ENCODE measurements at places on chromosomes 16 and 17. TPM values are rescaled to one million over a fixed set of nuclear protein-coding genes. Genes with fewer than 3 reads are reported as not detected.
A peak's percentile ranks its signal among the peaks of the same experiment; 100 is the strongest.

HID1 gene
- total RNA-seq, result 7.0 TPM

DNA sequence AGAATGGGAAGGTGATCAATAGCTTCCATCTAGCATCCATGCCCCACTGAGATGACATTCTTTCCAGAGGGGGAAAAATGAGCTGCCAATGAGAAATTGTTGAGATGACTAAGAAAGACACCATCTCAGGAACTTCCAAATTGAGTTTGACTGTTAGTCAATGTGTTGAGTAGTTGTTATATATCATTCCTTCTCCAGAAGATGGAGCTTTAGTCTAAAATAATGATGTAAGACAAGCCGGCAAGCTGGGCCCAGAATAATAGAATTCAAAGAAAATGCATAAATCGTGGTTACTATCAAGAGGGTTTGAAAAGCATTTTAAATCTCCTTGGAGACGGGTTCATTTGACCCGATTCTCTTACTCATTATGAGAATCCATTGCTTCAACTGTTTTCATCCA is 71.0 kb upstream of the ATF7IP2 start:
- H3K4me3 ChIP-seq, result no peak overlapping the region
- no peaks in the 10 kb centered on the region for H3K4me1 ChIP-seq
- peak; percentile 25 for DNase-seq
- H3K27ac ChIP-seq, result no peak overlapping the region

GRCh38 chr17:64504769-64505339 is 1.2 kb downstream of the DDX5 start:
- peaks cover 76% of the 10 kb centered on the region for H3K36me3 ChIP-seq
- peak overlapping the region; percentile 99 for H3K4me3 ChIP-seq
- H3K27ac ChIP-seq, result peak overlapping the region; percentile 100

GRCh38 chr16:79982361-79982760 is 381.8 kb upstream of the MAF start:
- no peak overlapping the region for H3K27ac ChIP-seq
- no peaks in the 10 kb centered on the region for H3K4me1 ChIP-seq
- peaks cover 14% of the 10 kb centered on the region for H3K27me3 ChIP-seq

DNA sequence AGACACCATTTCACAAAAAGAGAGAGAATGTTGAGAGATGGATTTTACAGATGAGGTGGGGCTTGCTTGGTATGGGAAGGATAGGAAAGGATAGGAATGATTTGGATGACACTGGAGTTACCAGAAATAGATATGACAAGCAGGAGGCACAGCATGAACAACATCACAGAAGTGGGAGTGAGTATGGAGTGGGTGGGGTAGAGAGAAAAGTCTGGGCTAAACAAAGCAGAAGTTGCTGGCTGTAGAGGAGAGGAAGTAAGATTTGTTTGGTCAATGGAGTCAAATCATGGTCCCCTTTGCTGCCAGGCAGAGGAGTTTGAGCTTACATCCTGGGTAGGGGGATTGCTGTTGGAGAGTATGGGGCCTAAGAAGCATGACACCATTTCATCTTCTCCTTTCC is 101.7 kb downstream of the VAT1L start:
- no peak overlapping the region for H3K4me3 ChIP-seq
- H3K4me1 ChIP-seq, result no peaks in the 10 kb centered on the region
- peaks cover 5% of the 10 kb centered on the region for H3K36me3 ChIP-seq
- peaks cover 35% of the 10 kb centered on the region for H3K27me3 ChIP-seq
- H3K27ac ChIP-seq, result no peak overlapping the region

DNA sequence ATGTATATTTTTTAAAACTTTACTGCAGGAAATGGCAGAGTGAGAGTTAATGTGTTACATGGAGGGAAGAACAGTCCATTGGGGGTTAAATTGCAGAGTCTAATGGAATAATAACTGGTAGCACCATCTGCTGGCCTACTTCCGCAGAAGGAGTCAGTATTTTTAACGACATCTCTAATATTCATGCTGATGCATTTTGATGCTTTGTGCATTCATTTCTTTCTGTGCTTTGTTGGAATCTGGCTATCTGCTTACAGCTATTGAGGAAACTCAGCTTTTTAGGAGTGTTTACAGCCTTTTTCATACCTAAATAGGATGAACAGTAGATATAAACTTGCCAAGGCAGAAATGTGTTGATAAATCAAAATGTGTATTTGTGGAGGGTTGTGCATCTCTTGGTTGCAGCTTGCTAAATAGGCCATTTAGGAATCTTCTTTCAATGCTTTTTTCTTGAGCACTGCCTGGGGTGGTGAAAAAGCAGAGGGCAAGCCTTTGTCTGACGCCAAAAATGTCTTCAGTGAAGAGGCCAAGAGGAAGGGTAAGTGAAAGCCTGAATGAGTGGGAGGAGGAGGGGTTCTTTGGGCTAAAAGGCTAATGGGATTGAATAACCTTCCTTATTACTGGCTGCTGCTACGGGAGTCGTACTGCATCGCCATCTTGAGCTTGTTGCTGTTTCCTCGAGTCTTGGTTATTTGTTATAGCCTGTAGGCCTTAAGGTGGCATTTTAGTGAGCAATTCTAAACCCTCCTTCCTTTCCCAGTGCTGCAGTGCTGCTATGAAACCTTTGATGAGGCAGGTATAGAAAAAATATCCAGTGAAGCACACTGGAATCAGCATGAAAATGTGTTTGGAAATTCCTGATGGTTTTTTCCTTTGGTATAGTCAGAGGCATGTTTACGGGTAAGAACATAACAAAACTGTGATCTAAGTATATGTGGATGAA is 153.3 kb downstream of the CHD9 start:
- H3K27me3 ChIP-seq, result no peaks in the 10 kb centered on the region
- peaks cover 27% of the 10 kb centered on the region for H3K36me3 ChIP-seq
- peak; percentile 90 for DNase-seq
- peak overlapping the region; percentile 76 for H3K27ac ChIP-seq
- peaks cover 23% of the 10 kb centered on the region for H3K4me1 ChIP-seq

- H3K4me3 ChIP-seq, result peak overlapping the region; percentile 99
- peaks cover 99% of the 10 kb centered on the region for H3K36me3 ChIP-seq
- H3K4me1 ChIP-seq, result peaks cover 8% of the 10 kb centered on the region
- no peaks in the 10 kb centered on the region for H3K27me3 ChIP-seq
These were observed 4.5 kb downstream of the HERPUD1 start for GRCh38 chr16:56936491-56936890.

- H3K27ac ChIP-seq, result no peak overlapping the region
- no peaks in the 10 kb centered on the region for H3K4me1 ChIP-seq
- DNase-seq, result no peak
- H3K36me3 ChIP-seq, result peaks cover 82% of the 10 kb centered on the region
- no peaks in the 10 kb centered on the region for H3K27me3 ChIP-seq
These were observed 40.5 kb downstream of the ABHD15 start for GRCh38 chr17:29526322-29526721.

DNA sequence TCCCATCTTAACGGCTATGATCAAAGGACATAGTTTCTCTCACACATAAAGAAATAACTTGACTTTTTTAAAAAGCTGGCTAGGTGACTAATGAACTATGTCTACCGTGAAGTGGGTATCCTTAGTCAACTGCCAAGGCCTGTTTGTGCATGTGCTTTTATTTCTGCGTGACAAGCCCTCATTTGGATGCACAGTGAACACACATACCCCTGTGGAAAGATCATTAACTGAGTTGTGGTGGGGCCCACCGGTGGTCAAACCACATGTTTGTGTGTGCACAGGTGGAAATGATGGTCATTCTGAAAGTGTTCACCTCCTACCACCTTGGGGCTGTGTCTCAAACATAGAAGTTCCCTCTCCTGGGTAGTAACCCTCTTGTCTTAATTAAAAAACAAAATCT is 256.1 kb upstream of the SALL1 start:
- H3K4me3 ChIP-seq, result no peak overlapping the region
- H3K27ac ChIP-seq, result peak overlapping the region; percentile 94
- H3K36me3 ChIP-seq, result no peaks in the 10 kb centered on the region
- peaks cover 59% of the 10 kb centered on the region for H3K4me1 ChIP-seq
- DNase-seq, result no peak

CD300LF gene
- total RNA-seq, result not detected

- no peaks in the 10 kb centered on the region for H3K4me1 ChIP-seq
- H3K36me3 ChIP-seq, result no peaks in the 10 kb centered on the region
- no peak overlapping the region for H3K27ac ChIP-seq
- H3K27me3 ChIP-seq, result peaks cover 56% of the 10 kb centered on the region
- H3K4me3 ChIP-seq, result no peak overlapping the region
These were observed 41.6 kb downstream of the MAPT start for GRCh38 chr17:45935710-45936509.

DNA sequence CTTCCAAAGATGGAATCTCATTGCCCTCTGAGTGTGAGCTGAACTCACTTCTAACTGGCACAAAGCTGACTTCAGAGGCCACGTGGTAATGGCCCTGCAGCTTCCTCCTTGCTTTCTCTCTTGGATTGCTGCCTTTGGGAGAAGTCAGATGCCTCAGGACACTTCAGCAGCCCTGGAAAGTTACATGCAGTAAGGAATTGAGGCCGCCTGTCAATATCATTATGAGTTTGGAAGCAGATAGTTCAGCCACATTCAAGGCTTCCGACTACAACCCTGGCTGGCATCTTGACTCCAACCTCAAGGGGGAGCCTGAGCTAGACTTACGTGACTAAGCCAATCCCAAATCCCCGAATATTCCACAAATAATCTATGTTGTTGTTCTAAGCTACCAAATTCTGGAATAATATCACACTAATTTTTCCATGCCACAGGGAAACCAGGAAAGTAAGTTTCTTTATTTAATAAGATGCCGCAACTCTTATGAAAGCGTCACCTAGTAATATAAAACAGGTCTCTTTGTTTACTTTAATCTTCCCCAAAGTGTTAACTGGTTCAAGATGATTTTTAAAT is 13.6 kb downstream of the CEP20 start:
- H3K4me1 ChIP-seq, result peaks cover 13% of the 10 kb centered on the region
- H3K27me3 ChIP-seq, result no peaks in the 10 kb centered on the region
- H3K36me3 ChIP-seq, result peaks cover 61% of the 10 kb centered on the region
- peak; percentile 75 for DNase-seq
- H3K4me3 ChIP-seq, result no peak overlapping the region

- H3K36me3 ChIP-seq, result no peaks in the 10 kb centered on the region
- no peak overlapping the region for H3K4me3 ChIP-seq
- H3K4me1 ChIP-seq, result peaks cover 29% of the 10 kb centered on the region
- peak overlapping the region; percentile 75 for H3K27ac ChIP-seq
- DNase-seq, result peak; percentile 19
These were observed 67.5 kb downstream of the MARF1 start for GRCh38 chr16:15575293-15576049.

DNA sequence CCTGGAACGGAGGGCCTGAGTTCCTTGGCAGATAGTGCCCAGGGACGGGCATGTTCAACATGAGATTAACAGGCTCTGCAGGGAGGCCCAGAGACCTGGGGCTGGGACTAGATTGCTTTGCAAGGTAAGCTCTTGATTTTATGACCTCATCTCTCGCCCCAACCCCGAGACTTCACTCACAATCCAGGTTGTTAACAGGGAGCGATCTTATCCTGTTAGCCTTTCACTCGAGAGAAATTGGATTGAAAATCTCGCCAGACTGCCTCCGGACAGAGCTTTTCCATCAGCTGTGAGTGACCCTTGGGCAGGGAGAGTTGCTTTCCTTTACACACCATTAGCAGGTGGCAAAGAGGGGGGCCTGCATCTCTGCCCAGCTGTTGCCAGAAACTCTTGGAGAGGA is 521.7 kb upstream of the EEF2KMT start:
- no peaks in the 10 kb centered on the region for H3K27me3 ChIP-seq
- DNase-seq, result no peak
- no peak overlapping the region for H3K27ac ChIP-seq
- H3K4me1 ChIP-seq, result no peaks in the 10 kb centered on the region

DNA sequence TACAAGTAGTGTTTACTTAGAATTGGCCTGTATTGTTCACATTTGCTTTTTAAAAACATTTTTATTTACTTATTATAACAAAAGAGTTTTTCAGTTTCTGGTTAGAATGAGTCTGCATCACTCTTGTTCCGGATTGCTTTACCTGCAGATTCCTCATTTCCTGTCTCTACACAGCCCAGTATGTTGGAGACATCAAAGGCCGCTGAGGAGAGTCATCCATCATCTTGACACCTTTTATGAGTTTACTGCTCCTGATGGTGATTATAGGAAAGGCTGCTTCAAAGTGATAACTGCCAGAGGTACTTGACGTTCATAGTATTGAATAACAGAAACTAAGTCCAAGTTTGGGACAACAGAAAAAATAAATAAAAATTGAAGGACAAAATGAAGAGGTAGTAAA is 490.5 kb upstream of the CA10 start:
- H3K27ac ChIP-seq, result no peak overlapping the region
- no peaks in the 10 kb centered on the region for H3K4me1 ChIP-seq
- no peaks in the 10 kb centered on the region for H3K36me3 ChIP-seq
- no peak overlapping the region for H3K4me3 ChIP-seq

DNA sequence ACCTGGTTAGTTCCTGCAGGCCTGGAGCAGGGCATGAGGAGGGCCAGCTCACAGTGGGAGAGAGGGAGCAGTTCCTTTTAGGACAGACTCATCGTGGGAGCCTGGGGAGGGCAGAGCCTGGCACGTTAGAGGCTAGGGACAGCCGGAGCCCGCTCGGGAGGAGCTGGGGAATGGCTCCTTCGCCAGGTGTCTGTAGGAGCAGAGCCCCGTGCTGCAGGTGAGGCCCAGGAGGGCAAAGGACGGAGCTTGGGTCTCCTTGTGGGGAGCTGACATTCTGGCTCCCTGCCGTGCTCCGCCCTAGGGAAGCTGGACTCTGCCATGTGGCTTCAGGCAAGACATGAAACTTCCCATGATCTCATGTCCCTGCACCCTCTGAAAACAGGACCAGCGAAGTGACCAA is 18.7 kb upstream of the MTSS2 start:
- no peak overlapping the region for H3K4me3 ChIP-seq
- DNase-seq, result no peak
- H3K36me3 ChIP-seq, result no peaks in the 10 kb centered on the region
- H3K27me3 ChIP-seq, result no peaks in the 10 kb centered on the region
- peaks cover 33% of the 10 kb centered on the region for H3K4me1 ChIP-seq
- H3K27ac ChIP-seq, result no peak overlapping the region

DNA sequence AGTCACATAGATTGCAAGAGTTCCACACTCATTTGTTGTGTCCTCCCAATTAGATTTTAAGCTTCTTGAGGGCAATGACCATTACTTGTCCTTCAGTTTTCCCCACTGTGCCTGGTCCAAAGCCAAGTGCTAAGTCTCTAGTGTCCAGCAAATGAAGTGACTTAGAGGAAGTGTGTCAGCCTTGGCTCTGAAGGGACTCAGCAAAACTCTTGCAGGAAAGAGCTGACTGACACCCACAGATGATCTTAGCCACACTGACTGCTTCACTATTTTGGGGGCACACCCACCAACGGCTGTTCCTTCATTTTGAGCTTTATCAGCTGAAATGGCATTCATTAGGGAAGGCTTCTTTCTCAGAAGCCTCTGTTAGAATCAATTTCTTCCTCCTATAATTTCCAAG is 358.1 kb downstream of the UTP18 start:
- DNase-seq, result no peak
- peaks cover 13% of the 10 kb centered on the region for H3K27me3 ChIP-seq
- no peaks in the 10 kb centered on the region for H3K36me3 ChIP-seq

CACNG3 gene
- total RNA-seq, result not detected

FN3K gene
- 4.0 TPM for total RNA-seq

DNA sequence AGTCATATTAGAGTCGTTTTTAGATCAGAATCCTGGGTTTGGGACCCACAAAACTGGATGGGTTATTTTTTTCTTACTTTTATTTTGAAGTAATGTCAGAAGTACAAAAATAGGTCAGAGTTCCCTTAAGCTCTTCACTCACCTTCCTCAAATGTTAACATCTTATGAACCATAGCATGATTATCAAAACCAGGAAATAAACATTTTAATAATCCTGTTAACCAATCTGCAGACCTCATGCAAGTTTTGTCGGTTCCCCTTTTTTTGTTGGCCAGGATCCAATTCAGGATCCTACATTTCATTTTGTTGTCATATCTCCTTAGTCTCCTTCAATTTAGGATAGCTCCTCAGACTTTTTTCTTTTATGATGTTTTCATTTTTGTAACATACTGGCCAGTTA is 162.0 kb downstream of the CHD9 start:
- H3K27ac ChIP-seq, result no peak overlapping the region
- no peak overlapping the region for H3K4me3 ChIP-seq
- DNase-seq, result no peak
- H3K27me3 ChIP-seq, result no peaks in the 10 kb centered on the region
- peaks cover 37% of the 10 kb centered on the region for H3K36me3 ChIP-seq
